ENCODE measurements at places on chromosomes 16 and 17.

DNA sequence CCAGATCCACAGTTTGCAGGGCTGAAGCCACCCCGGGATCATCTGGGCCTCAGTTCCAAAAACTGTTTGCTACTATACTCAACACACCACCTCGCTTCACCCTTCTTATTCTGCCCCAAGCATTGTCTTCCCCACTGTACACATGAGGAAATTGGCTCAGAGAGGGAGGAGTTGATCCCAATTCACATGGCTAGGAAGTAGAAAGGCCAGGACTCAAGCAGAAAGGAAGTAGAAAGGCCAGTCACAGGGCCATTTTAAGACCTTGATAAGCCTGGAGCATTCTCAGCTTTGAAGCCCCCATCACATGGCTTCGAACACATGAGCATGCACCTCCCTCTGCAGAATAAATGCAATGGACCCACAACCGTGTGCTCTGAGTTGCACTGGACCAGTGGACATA is 7.7 kb upstream of the PRSS22 start:
- no peak for DNase-seq

GRCh38 chr16:14180481-14180944 is 109.4 kb downstream of the MRTFB start:
- DNase-seq: no peak

DNA sequence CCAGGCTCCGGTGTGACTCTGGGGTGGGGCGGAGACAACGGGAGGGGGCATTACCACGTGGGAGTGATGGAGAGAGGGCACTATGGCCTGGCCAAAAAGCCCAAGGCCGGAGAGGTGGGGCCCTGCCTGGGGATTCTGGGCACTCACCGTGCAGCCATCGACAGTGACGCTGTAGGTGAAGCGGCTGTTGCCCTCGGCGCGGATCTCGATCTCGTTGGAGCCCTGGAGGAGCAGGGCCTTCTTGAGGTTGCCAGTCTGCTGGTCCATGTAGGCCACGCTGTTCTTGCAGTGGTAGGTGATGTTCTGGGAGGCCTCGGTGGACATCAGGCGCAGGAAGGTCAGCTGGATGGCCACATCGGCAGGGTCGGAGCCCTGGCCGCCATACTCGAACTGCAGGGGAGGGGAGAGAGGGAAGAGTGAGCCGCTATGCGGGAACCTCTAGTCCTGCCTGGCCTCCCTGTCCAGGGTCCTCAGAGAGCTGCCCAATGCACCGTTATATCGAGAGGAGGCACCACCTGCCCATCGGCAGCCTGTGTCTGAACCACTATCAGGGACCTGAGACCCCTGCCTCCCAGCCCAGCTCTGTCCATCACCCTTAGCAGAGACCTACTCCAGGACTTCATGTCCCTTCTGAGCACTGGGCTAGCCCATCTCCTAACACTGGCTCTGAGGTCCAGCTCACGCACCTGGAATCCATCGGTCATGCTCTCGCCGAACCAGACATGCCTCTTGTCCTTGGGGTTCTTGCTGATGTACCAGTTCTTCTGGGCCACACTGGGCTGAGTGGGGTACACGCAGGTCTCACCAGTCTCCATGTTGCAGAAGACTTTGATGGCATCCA is 15.6 kb downstream of the COL1A1 start:
- DNase-seq: no peak

DNA sequence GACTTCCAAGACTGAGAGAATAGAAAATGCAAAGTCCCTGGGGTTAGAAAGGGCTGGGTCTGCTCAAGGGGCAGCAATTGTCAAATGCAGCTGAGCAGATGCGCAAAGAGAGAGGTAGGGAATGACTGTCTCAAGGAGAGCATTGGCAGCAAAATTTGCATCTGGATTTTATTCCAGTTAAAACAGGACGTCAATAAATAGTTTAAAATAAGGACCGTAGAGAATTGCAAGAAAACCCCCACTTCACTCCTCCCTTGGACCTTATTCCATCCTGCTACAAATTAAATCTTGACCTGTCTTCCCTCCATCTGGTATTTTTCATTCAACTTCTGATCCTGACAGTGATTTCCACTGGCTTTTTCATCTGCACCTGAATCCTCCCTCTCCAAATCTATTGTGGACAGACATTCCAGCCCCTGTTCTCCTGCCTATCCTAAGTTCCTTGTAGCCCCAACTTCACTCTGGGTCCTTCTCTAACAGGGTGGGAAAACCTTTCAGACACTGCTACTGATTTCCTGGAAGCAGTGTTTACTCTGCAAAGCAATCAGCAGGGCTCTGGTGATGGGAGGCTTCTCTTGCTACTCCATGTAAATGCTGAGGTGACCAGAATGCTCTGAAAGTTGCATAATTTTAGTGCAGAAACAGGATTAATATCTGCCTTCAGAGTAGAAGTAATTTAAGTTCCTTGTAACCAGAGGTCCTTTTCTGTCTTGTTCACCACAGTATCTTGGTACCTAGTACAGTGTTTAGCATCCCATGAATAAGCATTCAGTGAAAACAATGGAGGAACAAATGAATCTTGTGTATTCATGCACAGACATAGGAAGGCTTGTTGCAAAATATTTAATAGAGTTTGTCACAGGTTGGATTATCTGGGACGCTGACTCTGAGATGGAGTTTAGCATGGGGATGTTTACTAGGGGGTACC is 79.2 kb downstream of the CDH11 start:
- DNase-seq: no peak

- peak; percentile 11 for DNase-seq
Observed at GRCh38 chr17:63954402-63955063, 18.2 kb downstream of the SCN4A start.

DNA sequence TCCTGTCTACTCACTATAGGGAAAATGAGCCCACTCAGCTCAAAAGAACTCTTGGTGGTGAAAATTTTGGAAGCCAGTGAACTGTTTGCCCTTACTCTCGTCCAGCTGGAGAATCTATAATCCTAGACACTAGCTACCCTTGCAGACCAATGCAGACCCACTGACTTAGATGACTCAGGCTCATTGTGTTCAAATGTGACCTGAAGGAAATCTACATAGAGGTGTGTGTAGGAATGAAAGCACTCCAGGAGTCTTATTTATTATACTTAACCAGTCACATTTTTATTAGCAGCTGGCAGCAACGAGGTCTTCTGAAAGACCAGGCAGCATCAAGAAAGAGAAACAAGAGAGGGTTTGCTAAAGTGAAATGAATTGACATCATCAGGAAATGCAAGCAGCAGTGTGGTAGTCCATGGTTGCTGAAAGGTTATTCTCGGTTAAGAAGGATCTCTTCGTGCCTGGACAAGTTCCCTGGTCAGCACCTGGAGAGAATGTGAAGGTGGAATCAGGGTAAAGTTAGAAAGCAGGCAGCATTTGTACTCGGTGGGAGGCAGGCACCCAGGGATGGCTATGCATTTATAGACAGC is 1.4 kb downstream of the KRTAP29-1 start:
- DNase-seq: no peak

Data from stimulated activated naive CD4-positive, alpha-beta T cell (primary cell).